ENCODE measurements at places on chromosomes 2 and 18.

DNA sequence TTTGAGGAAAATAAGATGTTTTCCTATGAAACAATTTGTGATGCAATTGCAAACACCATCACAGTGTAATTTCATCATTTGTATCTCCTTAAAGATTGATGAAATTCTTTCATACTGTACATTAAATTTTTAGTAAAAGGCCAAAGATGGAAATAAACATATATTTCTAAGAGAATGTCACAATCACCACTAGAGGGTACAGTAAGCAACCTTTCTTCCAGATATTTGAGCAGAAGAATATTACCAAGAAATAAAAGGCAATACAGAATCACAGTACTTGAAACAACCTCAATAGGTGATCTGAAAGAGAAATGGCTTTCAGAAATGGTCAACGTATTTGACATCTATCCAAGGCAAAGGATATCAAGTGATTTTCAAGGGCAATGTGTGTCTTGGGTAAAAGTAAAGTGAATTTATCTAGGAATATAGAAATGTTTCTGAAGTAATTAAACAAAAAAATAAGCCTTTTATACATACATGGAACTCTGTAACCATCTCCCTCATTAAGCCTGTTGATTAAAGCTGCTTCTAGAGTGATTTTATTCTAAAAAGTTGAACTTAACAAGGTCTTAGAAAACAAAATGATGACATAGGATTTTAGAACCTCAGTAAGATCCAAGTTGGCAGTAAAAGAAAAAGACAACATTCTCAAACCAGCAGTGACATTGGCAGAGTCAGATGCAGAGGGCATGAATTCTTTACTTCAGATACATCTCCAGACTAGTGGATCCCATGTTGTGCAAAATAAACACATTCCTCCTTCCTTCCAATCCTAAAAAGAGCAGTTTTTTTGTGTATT, 90.3 kb upstream of the SESTD1 start:
- DNase-seq, result no peak

- DNase-seq, result no peak
Observed at GRCh38 chr18:8657873-8658470, 47.4 kb upstream of the MTCL1 start.

DNA sequence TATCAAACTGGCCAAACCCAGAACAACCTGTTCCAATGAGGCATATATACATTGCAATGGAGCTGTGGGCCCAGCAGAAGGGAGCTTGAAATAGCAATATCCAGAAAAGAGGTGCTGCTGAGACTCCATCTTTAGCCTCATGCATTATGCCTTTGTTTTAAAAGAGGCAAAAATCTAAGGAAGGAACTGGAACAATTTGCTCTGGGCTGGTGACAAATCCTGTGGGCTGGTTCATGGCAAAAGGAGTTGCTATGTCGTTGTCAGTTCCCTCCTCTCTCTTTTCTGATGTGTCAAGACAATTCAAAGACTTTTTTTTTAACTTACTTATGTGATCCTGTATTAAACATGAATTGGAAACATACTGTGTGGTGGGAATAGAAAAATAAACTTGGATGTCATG, 124.2 kb upstream of the FSHR start:
- DNase-seq, result no peak

DNA sequence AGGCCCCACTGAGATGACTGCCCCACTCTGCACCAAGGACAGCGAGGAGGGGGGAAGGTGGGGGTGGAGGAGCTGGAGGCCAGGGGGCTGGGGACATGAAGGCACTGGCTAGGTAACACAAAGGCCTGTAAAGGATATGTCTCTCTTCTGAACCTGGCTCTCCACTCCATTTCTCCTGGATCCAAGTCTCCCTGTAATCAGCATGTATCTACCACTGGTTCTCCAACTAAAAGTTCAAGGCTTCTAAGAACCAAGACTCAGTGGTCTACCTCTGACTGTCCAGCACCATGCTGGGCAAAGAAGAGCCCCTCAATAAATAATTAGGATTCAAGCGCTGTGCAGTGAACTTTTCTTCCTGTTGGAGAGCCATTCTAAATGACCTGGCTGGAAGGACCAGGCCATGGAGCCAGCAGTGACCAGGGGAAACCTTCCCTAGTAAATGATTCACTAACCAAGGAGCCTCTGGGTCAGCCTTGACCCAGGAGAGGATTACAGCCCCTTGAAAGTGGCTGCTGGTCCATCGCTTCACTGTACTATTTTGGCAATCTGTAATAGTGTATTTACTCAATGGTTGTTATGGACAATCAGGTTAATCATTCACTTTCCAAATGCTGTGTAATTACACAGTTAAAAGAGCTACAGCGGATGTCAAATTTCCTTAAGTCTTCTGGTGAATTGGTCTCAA, 73.2 kb downstream of the BCL11A start:
- no peak for DNase-seq

DNA sequence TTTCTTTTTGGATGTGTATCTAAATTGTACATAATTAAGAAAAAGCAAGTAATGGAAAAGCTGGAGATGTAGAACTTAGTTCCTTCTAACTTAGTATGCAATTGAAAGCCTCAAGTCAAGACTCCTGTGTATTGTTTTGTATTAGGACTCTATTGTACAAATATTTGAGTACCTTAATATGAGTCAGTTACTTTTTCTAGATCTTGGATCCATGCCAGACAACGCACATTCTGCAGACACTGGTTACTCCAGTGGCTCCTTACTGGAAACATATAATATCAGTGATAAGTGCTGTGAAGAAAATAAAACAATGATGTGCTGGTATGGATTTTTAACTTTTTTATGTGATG, 1.5 kb downstream of the SLC39A10 start:
- peak; percentile 30 for DNase-seq
